Stimulated activated effector memory CD8-positive, alpha-beta T cell treated with anti-CD3 and anti-CD28 coated beads, Interleukin-12 subunit alpha, Interleukin-12 subunit beta, amount 100 ng/mL, for 72 hours (primary cell): ENCODE measurements at places on chromosomes 4 and X.

GRCh38 chr4:172631832-172632231, 536.8 kb upstream of the GALNT7 start:
- no peak for DNase-seq

GRCh38 chrX:29721152-29721551, 494.2 kb upstream of the MAGEB2 start:
- no peak for DNase-seq

GRCh38 chr4:126850286-126850685, 782.5 kb upstream of the INTU start:
- DNase-seq = no peak

DNA sequence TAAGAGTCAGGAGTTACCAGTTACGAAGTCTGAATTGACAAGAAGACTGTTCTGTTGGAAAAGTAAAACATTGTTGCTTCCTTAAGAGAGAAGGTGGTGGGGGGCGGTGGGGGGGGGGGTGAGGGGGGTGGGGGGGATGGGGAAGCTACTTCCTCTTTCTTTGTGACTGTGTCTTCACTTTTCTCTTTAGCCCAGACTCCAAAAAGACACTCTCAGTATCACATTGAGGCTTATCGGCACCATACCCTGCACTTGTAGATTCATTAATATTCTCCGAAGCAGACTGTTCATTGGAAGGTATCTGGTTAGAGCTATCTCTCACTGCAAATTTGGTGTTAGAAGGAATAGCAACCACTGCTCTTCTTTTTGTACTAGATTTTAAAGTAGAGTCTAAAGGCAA, 94.5 kb upstream of the IL13RA1 start:
- DNase-seq = no peak

GRCh38 chr4:141077611-141078225, 55.6 kb downstream of the RNF150 start:
- DNase-seq = no peak

DNA sequence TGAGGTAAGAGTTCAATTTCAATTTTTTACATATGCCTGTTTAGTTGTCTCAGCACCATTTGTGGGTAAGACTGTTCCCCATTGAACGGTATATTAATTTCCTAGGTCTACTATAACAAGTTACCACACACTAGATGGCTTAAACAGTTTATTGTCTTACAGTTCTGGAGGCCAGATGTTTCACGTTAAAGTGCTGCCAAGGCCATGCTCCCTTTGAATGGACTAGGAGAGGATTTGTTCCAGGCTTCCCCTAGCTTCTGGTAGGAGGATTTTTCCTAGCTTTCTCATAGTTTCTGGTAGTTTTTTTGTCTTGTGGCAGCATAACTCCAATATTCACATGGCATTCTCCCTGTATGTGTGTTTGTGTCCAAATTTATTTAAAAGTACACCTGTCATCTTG, 149.3 kb upstream of the CYSLTR1 start:
- no peak for DNase-seq

- DNase-seq = no peak
Measured at GRCh38 chr4:20554134-20554533, 146.1 kb upstream of the PACRGL start.

- peak; percentile 24 for DNase-seq
Measured at GRCh38 chrX:24395775-24396174, 35.3 kb downstream of the SUPT20HL1 start.

GRCh38 chr4:38611676-38612075, 52.3 kb upstream of the KLF3 start:
- no peak for DNase-seq

- no peak for DNase-seq
Measured at GRCh38 chrX:2342281-2342688, 158.5 kb downstream of the DHRSX start.

DNA sequence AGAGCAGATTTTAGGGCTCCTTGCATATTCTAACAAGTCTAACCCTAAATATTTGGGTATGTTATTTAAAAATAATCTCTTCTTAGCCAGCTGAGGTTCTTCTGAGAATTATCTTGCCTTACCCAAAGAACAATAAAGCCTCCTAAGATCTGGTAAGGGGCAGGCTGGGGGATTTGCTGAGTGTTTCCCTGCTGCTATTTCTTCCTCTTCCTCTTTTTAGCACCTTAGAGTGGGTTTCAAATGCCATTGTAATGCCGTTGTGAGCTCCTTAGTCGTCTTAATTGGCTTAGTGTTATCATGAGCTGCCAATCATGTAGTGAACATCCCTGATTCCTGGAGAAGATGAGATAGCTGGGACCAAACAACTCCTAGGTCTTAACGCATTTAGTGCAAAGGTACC, 15.4 kb downstream of the STOX2 start:
- DNase-seq = no peak
